ENCODE measurements at places on chromosomes 6 and 20.

DNA sequence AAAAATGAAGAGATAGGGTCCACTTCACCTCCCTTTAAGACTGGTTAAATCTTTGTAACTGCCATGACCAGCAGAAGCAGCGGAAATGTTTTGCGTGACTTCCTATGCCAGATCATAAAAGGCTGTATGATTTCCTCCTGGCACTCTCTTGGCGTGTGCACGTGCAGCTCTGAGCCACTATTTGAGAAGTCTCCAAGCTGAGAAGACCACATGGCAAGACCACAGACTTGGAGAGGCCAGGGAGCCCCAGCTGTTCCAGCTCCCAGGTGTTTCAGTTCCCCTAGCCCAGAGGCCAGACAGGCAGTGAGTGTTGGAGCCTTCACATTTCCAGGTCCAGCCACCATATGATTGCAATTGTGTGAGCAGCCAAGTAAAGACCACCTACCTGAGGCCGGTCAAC lies 259.3 kb upstream of the RIN2 start:
- no peak for DNase-seq

DNA sequence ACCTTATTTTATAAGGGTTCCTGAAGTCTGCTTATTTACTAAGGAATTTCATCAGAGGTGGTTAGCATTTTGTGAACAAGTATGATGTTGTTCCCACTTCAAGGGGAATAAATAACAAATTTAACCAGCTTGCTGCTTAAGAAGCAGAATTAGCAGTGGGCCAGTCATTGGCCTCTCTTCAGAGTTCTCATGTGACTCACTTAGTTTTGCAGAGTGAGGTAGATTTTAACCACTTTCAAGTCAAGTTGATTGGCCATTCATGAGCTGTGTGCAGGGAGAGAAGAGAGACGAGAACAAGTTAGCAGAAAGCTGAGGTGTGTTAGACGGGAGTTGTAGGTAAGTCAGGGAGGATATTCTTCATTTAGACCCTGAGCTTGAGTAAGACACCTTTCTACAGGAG lies 18.1 kb downstream of the TOP1 start:
- DNase-seq, result no peak

DNA sequence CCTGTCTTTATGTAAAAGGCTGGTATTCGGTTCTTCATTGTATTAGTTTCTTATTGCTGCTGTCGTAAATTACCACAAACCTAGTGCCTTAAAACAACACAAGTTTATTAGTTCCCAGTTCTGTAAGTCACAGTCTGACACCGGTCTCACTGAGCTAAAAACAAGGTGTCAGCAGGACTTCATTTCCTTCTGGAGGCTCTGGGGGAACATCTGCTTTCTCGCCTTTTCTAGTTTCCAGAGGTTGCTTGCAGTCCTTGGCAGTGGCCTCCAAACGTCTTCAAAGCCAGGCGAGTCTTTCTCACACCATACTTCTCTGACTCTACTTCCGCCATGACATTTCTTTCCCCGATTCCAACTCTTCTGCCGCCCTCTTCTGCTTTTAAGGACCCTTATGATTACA lies 43.0 kb upstream of the ZFAND3 start:
- no peak for DNase-seq

- no peak for DNase-seq
Measured at GRCh38 chr6:21906826-21907225, 313.3 kb downstream of the SOX4 start.

DNA sequence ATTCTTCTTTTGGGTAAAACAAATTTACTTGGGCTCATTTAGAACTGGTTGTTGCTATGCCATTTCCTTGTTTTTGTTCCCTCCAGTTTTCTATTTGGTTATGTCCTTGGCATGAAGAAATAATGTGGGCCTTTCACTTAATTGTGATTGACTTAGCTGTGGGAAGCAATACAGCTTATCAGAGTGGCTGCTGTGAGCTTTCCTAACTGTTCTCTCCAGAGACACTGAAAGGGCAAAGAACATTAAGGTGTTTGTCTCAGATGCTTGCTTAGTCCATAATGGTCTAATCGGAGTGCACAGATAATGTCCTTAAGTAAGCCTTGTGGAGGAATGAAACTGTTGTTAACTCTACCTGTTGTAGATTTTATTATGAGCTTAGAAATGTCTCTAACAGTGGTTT lies 56.6 kb downstream of the SH3BGRL2 start:
- peak; percentile 19 for DNase-seq

GRCh38 chr6:112150363-112150762 lies 63.0 kb downstream of the FAM229B start:
- no peak for DNase-seq

DNA sequence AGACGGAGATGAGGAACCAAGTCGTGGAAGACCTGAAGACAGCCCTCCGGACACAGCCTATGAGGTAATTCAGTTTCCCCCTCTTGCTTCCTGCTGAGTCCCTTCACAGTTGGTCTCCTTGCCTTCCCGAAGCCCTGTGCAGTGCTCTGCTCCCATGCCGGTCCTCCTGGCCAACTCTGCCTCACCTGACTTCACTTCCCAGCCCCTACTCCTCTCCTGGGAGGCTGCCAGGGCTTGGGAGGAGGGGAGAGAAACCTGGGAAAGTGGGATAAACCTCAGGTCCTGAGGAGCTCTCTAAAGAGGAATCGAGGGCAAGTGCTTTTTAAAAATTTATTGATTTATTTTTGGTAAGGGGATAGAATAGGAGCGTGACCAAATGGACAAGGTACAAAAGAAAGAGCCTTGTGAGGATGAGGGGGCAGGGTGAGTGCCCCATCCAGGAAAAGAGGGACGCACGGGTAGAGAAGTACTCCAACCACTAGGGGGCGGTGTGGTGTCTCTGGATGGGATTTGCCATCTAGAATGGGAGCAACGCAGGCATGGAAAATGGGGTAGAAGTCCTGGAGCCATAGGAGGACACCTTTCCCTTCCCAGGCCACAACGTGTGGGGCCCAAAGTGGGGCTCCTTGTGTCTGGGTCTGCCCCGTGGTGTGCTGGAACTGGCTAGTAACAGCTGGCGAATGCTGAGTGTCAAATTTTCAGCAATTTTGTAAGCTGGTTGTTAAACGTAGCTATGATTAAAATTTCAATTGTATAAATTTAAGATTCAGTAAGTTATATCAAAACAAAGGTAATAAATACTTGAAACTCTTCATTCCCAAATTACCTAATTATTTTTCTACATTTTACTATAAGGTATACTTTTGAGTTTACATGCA lies 69.0 kb downstream of the MOCS1 start:
- no peak for DNase-seq

DNA sequence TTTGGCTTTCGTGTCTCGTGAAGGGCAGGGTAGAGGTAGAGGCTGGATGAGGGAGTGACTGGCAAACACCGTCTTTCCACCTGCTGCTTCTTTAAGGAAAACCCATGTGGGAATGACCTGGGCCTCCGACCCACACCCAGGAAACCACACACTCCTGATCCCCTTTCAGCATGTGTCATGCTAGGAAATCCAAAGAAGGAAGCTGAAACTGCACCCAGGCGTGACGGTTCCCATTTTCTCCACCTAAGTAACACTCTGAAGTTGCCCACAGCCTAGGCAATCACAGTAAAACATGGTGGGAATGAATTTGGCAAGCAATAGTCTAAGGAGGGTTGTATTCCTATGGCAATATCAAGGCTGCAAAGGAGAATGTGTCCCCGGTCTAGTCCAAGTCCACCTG lies 538.4 kb upstream of the NOX3 start:
- no peak for DNase-seq

DNA sequence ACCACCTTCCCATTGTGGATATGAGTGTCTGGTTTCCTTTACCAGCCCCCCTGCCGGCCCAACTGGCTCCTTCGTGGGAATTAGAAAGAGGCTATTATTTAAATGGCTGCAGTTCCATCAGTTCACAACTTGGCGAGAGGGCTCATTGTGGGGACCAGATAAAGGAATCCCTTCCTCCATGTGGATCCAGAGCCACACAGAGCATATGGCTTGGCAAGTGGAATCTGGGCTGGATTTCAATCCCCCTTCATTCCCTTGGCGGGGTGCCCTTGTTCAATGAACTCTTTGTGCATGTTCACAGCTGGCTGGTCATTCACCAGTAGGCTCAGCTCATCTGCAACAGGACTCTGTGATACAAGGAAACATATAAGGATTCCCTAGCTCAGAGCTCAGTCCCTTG lies 140.6 kb downstream of the OPN5 start:
- DNase-seq, result peak; percentile 89

DNA sequence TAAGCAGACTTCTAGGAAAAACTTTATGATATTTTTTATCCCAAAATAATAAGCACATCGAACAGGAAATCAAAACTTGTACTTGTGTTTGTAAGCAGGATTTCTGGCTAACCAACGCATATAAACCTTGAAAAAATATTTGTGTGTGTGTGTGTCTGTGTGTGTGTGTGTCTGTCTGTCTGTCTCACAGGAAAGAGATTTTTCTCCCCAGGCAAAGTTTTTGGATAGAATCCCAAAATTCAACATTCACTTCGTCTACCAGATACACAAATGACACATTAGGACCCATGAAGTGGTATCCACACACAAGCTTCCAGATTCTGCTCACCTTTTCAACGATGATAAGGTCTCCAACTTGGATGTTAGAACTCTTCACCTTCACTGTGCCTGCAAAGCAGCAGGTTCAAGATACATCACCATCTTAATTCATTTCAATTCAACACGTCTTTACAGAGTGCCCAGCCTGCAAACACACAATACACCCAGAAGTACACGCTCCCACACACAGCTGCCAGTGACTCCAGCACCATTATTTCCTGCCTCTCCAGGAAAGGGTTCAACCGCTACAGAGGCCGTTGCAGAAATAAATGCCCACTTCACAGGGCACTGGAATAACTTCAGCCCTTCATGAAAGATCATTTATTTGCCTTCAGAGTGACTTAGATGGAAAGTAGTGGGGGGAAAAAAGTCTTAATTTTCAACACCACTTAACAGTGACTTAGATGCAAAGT lies 70.9 kb downstream of the ATP9A start:
- DNase-seq, result no peak

- DNase-seq, result no peak
Measured at GRCh38 chr20:40173872-40174271, 515.2 kb downstream of the MAFB start.

GRCh38 chr20:17233626-17234025 lies 6.8 kb downstream of the PCSK2 start:
- no peak for DNase-seq

DNA sequence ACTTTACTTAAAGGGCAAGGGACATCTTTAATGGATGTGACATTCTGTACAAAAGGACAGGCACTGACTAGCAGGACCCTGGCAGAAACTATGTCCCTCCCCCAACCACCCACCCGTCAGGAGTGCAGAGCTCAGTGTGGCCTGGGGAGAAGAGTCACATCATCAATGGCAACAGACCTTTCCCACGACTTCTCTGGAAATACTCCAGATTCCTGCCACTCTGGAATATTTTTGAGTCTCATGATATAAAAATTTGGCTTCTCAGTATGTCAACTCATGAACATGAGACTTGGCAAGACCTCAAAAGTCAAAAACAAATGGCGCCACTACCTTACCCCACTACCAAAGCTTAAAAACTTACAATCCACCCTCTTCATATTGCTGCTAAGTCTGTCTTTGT lies 118.3 kb downstream of the SLC23A2 start:
- peak; percentile 23 for DNase-seq

DNA sequence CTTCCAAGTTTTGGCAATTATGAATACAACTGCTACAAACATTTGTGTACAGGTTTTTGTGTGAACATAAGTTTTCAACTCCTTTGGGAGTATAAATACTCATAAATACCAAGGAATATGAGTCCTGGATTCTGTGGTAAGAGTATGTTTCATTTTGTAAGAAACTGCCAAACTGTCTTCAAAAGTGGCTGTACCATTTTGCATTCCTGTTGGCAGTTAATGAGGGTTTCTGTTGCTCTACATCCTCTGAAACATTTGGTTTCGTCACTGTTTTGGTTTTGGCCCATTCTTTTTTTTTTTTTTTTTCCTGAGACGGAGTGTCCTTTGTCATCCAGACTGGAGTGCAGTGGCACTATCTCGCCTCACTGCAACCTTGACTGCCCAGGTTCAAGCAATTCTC lies 8.5 kb downstream of the AP5S1 start:
- no peak for DNase-seq

DNA sequence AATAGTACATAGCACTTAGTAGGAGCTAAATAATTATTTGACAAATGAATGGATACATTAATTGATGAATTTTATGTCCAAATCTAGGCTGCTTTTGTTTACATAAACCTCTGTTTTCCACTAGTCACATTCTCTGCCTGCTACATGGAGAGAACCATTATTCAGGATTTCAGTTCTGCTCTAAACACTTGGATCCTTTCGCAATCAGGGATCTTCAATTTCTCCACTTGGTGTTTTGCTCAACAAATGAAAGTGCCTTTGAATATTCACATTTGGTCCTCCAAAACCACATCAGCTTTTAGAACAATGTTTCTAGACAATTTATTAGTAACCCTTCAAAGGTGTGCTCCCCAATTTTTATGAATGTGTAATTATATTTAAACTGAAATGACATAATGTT lies 30.6 kb upstream of the HLA-DQB1 start:
- no peak for DNase-seq

GRCh38 chr6:100228834-100229441 lies 234.9 kb upstream of the MCHR2 start:
- DNase-seq, result peak; percentile 81

DNA sequence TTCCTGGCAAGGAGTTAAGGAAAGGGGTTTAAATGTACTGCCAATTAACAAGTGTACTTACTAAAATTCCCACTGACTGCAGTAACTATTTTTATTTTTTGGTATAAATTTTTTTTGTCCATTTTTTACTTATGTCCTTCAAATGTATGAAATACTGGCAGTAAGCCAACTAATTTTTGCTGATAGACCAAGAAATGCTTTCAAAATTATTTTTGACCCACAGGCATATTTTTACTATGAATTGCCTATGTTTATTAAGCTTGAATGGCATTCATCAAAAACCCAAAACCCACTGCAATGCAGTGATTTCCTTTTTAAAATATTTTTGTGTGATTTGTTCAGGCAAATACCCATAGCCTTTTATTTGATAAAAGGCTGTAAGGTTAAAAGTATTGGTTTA lies 560.1 kb downstream of the UTRN start:
- DNase-seq, result no peak

- no peak for DNase-seq
Measured at GRCh38 chr6:83868639-83869038, 9.2 kb downstream of the CYB5R4 start.

GRCh38 chr20:36856691-36857635 lies 19.0 kb upstream of the TLDC2 start:
- peak; percentile 30 for DNase-seq

DNA sequence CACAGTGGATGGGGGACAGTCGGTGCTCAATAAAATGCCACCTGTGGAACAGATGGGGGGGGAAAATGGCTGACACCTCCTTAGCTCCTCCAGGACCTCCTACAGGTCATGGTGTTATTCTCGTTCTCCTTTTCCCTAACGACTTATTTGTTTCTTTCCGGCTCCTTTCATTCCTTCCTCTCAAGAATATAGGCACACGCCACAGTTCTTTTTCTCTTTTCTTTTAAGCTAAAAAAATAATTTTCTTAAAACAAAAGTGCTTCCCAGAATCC lies 1.4 kb upstream of the RNASET2 start:
- no peak for DNase-seq

All from brain (organoid and tissue), 16 donors.